ENCODE measurements at places on chromosomes 2 and 18.

DNA sequence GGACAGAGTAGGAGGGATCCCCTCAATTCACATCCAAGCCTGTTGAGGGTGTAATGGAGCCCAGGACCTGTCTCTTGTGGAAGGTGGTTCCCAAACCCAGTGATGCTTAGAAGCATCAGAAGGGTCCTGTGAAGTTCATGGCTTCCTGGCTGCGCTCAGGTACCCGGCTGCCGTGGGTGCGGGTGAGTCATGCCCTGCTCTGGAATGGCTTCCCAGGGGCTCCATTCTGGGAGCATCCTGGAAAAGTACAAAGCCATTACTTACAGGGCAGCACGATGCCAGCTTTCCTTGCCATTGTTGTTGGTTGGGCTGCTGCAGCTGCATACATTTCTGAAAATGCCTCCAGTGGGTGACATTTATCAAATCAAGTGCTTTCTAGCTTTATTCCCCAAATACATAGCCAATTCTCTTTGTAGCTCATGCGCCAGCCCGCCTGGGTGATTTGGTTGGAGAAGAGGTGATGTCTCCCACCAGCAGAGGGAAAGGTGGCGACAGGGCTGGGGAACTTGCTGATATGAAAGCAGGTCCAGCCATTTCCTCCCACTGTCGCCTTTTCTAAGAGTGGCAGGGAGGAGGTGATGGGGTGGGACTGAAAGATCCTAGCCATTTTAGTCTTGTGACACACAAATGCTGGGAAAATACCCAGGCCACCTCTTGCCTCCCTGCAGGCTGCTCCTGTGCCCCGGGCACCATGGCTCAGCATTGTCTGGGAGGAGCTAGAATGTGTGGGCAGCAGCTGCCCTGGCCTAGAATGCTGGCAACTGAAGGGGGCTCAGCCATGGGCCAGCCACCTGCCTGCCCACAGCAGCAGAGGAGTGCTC is 65.9 kb upstream of the HPCAL1 start:
- DNase-seq: no peak

DNA sequence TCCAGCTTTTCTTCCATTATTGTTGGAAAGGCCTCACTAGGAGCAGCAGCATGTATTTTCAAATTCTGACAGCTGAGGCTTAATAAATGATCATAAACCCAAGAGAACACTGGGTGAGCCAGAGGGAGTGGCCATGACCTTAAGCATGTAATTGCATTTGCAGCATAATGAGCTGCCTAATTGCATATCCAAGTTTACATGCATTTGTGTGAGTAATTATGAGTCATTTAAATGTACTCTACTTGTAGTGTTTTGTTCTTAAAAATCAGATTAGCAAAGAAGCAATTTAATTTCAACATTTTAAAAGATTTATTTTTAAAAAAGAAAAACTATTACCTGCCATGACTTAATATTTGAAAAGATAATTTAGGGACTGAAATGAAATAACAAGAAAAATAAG is 74.8 kb downstream of the NOL10 start:
- DNase-seq: no peak

DNA sequence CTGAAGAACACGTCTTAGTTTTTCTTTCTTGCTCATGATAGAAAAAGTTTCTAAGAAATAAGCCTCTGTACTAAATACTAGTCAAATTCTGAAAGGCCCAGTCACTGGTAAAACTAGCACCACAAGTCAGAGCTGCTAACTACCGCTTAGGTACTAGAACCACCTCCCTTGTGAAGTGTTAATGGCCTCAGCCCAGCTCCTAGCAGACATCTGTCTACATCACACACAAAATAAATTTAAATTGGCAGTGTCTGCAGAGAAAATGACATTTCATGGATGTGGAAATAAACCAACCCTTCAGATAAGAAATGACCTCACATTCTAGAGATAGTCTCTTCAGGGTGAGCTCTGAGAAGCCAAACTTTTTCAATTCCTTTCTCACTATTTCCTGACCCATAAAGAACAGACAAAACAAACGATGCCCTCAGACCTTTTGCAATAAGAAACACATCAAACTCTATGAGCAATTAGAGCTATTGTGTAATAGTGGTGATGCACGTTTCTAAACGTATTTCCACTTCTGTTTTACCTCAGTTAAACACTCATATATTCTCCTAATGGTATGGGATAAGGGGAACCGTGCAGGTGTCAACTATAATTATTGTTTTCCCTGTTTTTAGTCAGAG is 70.3 kb upstream of the DSG1 start:
- no peak for DNase-seq

GRCh38 chr2:9548506-9548905 is 7.1 kb downstream of the ADAM17 start:
- no peak for DNase-seq

- peak; percentile 19 for DNase-seq
Observed at GRCh38 chr2:23905155-23905554, 21.8 kb downstream of the ATAD2B start.

GRCh38 chr18:61761875-61762274 is 130.9 kb downstream of the RNF152 start:
- DNase-seq: no peak

GRCh38 chr2:234158812-234159211 is 108.3 kb downstream of the SPP2 start:
- no peak for DNase-seq

- no peak for DNase-seq
Observed at GRCh38 chr2:20456116-20456571, 9.3 kb downstream of the RHOB start.

DNA sequence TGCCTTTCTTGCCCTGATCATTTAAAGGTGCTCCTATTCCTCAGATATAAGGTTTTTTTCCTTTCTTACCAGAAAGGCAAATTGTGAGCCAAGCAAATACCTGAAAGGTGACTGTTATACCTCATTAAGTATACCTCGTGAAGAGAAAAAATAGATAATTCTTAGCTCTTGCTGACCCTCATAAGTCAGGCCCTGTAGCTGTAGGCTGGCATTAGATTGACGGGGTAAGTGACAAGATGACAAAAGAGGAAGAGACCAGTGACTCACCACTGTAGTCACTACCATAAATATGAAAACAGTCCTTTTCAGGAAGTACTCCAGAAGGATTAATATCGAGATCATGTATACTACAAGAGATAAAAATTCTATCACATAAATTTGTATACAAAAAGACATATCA is 104.6 kb downstream of the PTPN4 start:
- peak; percentile 39 for DNase-seq
